KBM-7 (cell line): ENCODE measurements at places on chromosomes 13 and 19.

- no peak for DNase-seq
Observed at GRCh38 chr13:114088234-114088633, 44.2 kb downstream of the RASA3 start.

DNA sequence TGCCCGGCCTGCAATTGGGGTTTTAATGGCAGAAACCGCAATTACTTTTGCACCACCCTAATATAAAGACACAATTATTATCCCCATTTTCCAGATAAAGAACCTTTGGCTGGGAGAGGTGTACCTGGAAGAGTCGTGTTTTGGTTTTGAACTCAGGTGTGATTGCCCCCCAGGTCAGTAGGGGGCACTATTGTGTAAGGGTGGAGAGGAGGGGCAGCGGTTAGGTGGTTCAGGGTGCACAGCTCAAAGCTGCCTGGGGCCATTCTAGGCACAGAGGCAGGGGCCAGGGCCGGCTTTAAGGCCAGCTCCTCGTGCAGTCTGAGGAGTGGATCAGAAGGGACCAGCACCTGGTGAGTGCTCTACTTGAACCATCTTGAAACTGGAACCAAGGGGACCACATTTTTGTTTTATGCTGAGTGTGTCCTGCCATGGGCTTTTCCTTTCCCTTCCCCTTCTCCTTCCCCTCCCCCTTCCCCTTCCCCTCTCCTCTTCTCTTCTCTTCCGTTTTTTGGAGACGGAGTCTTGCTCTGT, 5.8 kb upstream of the FCGRT start:
- peak; percentile 91 for DNase-seq

- DNase-seq: no peak
Observed at GRCh38 chr13:91948736-91949135, 550.3 kb downstream of the GPC5 start.

DNA sequence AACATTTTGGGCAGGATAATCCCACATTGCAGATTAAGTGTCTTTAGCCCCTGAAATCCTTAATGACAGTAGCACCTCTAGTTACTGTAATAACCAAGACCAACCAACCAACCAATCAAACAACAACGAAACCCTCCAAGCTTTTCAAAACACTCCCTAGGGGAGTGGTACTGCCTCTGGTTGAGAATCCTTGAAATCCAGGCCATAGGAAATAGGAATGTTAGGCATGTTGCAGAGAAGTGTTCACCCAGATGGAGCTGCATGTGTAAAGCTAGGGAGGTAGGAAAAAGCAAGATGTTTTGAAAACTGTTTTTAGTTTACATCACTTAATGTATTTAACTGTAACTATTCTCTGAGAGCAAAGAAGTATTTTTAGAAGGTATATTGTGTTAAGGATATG, 4.5 kb downstream of the LACC1 start:
- no peak for DNase-seq

DNA sequence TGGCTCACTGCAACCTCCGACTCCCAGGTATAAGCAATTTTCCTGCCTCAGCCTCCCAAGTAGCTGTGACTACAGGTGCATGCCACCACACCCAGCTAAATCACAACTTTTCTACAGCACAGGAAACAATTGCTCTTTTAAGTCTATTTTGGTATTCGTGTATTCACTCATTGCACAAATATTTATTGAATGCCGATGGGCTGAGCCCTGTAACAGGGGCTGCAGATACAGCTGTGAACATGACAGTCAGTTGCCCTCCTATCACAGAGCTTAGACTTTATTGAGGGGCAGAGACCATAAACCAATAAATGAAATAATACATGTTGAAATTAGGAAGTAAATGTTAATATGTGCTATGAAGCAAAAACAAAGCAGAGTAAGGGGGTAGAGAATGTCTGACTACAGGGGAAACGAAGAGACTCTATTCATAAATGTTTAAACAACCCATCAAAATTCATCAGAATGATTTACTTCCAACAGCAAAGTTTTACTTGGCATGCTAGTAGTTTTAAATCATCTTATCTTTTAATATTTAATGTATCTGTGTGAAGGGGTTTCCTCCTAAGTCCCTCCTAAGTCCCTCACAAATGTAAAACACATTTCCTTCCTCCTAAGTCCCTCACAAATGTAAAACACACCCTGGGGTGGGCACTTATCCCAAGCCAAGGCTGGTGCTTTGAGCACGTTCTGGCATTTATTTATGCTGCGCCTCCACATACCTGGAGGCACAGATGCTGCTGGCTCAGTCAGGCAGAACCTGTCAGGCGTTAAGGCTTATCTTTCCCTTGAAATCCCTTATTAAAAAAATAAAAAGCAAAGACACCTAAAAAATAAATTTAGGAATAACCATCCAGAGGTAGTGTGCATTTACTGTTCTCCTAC, 140.8 kb downstream of the MIPEP start:
- no peak for DNase-seq

DNA sequence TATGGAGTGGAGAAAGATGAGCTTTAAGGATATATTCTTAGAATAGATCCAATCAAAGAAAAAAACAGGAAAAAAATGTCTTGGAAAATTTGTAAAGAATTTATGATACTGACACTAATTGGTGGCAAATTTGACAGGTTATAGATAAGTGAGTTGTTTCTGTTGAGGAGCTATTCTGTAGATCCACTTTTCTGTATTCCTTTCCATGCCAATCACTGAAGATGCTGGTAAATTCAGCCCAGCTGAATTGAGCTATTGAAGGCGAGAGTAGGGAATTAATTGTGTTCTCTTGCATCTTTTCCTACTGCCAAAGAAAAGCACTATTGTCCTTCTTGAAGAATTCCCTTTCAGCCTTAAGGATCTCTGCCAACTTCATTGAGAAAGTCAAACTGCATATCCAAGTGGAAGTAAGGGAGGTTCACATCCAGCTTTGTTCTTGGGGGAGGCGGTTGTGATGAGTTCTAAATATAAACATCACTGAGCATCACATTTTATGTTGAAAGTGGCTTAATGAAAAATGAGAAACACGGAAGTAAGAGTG, 113.1 kb downstream of the PCDH9 start:
- DNase-seq: no peak

DNA sequence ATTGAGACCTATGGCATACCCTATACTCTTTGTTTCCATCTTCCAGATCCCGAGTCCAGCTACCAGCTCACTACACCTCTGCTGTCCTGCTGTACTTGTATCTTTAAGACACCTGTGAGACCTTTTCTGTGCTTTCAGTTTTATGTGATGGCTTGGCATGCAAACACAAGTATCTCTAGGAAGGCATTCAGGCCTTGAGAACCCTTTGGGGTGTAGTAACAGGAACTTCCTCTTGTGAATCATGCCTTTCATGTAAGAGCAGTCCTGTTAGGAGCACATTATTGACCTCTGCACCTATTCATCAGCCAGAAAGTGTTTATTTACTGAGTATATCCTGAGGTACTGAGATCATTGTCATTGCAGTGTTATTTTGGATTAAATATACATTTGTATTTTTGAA, 87.0 kb upstream of the HTR2A start:
- no peak for DNase-seq

DNA sequence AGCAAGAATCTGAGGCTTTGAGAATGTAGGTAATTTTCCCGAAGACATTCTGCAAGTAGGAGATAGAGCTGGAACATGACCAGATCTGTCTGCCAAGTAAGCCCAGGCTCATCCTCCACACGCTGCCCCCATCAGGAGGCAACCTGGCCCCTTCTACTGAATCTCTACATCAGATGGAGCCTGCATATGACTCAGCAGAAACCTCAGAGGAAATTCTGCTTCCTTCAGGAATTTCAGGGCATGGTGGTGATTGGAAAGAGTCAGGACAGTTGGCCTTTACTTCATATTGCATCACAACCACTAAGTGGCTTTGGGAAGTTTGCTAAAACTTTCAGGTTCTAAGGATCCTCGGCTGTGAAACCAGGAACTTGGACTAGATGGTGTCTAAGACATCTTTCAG, 85.2 kb downstream of the LRRC63 start:
- DNase-seq: no peak

- no peak for DNase-seq
Observed at GRCh38 chr13:108306860-108307259, 37.3 kb downstream of the TNFSF13B start.

GRCh38 chr19:3007975-3008374, 21.1 kb downstream of the TLE2 start:
- DNase-seq: no peak

- DNase-seq: peak; percentile 58
Observed at GRCh38 chr19:19405971-19406877, 749 bp downstream of the GATAD2A start.

GRCh38 chr13:23386533-23386932, 47.0 kb downstream of the SACS start:
- DNase-seq: no peak
